Transverse colon (tissue), 4 donors: ENCODE measurements at places on chromosomes 13 and 19. TPM values are rescaled to one million over a fixed set of nuclear protein-coding genes. Genes with fewer than 3 reads are reported as not detected.

Gene GIPC1
- 569 TPM for total RNA-seq

Gene ASF1B
- total RNA-seq = 4.4 TPM

Gene CCDC70
- not detected for total RNA-seq

Gene SERP2
- total RNA-seq = not detected

Gene ELAVL3
- total RNA-seq = 1.3 TPM

DNA sequence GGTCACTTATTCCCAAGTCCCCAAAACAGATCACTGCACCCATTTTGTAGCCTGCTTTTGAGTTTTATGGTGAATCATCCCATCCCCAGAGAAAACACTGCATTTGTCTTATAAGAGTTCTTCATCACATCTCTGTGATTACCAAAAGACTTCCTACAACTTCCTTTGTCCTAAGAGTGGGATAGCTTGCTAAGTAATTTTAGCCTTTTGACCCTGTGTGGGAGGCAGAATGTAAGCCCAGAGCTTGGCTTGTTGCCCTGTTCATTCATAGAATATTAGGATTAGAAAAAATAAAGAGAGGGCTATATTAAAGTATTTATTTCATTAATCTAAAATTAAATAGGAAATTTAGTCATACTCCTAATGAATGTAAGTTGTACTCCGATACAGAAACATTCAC is 213.3 kb downstream of the MZT1 start:
- H3K4me3 ChIP-seq = no peak overlapping the region
- no peak overlapping the region for H3K27ac ChIP-seq
- no peaks in the 10 kb centered on the region for H3K27me3 ChIP-seq
- no peaks in the 10 kb centered on the region for H3K4me1 ChIP-seq

DNA sequence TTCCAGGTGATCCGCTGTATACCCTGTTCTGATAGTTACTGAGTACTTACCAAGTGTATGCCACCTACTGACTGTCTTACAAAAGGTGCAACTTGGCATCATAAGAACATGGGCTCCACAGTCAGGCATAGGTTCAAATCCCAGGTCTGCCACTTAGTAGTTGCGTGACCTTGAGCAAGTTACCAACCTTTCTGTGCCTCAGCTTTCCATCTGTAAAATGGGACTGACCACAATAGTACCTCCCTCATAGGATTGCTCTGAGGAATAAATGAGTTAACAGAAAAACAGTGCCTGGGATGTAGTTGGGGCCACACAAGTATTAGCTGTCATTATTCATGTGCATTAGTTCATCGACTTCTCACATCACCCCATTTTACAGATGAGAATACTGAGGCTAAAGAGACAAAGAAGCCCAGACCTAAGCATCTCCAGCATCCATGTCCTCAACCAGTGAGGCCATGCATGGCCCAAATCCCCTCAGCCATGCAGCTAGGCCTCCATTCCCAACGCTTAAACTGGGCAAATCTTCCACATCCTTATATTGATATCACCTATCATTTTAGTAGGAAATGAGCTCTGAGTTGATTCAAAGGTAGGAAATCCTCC is 51.3 kb upstream of the UBE2L5 start:
- H3K4me1 ChIP-seq = peaks cover 29% of the 10 kb centered on the region
- no peak for DNase-seq
- H3K27ac ChIP-seq = peak overlapping the region; percentile 81
- no peaks in the 10 kb centered on the region for H3K27me3 ChIP-seq
- peak overlapping the region; percentile 25 for H3K4me3 ChIP-seq
- H3K36me3 ChIP-seq = no peaks in the 10 kb centered on the region

DNA sequence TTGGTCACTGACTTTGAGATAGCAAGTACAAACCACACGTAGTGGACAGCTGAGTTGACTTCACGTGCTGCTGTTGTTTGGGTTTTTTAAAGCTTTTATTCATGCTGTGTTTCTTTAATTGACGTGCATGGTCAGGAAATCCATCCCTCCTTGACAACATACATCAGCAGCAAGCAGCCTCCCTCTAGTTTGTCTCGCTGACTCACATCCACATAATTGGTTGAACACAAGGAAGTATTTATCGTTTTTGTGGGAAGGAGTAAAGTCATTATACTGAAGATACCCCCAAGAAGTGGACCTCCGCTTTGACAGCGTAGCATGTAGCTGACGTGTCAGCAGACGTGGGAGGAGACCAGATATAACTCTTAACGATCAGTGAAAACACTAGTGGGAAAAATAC is 355.8 kb downstream of the MYO16 start:
- no peaks in the 10 kb centered on the region for H3K27me3 ChIP-seq
- H3K4me3 ChIP-seq = no peak overlapping the region
- no peak overlapping the region for H3K27ac ChIP-seq

GRCh38 chr13:40127476-40127875 is 472.0 kb downstream of the COG6 start:
- H3K4me1 ChIP-seq = no peaks in the 10 kb centered on the region
- H3K27me3 ChIP-seq = no peaks in the 10 kb centered on the region
- H3K4me3 ChIP-seq = no peak overlapping the region
- no peak overlapping the region for H3K27ac ChIP-seq

GRCh38 chr19:18991468-18991867 is 41.8 kb downstream of the SUGP2 start:
- no peak overlapping the region for H3K27ac ChIP-seq
- no peaks in the 10 kb centered on the region for H3K27me3 ChIP-seq
- no peak for DNase-seq
- H3K36me3 ChIP-seq = no peaks in the 10 kb centered on the region

GRCh38 chr19:38473201-38473600 is 39.7 kb downstream of the RYR1 start:
- H3K4me3 ChIP-seq = no peak overlapping the region
- no peak for DNase-seq
- no peaks in the 10 kb centered on the region for H3K36me3 ChIP-seq
- no peaks in the 10 kb centered on the region for H3K27me3 ChIP-seq

- no peaks in the 10 kb centered on the region for H3K4me1 ChIP-seq
- H3K27me3 ChIP-seq = peaks cover 4% of the 10 kb centered on the region
- H3K4me3 ChIP-seq = no peak overlapping the region
- no peak for DNase-seq
- no peak overlapping the region for H3K27ac ChIP-seq
These were observed 114.2 kb upstream of the SPACA7 start for GRCh38 chr13:112261924-112262323.

DNA sequence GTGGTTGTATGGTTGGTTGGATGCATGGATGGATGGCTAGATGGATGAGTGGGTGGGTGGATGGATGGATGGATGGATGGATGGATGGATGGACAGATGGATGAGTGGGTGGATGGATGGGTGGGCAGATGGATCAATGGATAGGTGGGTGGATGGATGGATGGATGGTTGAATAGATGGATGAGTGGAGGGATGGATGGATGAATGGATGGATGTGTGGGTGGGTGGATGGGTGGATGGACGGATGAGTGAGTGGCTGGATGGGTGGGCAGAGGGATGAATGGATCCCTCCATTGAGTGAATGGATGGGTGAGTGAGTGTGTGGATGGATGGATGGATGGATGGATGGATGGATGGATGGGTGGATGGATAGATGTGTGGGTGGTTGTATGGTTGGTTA is 9.0 kb upstream of the NMRK2 start:
- no peaks in the 10 kb centered on the region for H3K4me1 ChIP-seq
- no peak for DNase-seq
- H3K27me3 ChIP-seq = no peaks in the 10 kb centered on the region
- no peaks in the 10 kb centered on the region for H3K36me3 ChIP-seq
